ENCODE measurements at places on chromosomes 13 and 19. TPM values are rescaled to one million over a fixed set of nuclear protein-coding genes. Genes with fewer than 3 reads are reported as not detected.

The UBE2L5 gene
- total RNA-seq = not detected

The VSTM1 gene
- not detected for total RNA-seq

The UNC13A gene
- 0.05 TPM for total RNA-seq

The CNFN gene
- total RNA-seq = 4.3 TPM

The LMTK3 gene
- total RNA-seq = 11.4 TPM

The SKA3 gene
- total RNA-seq = 22.6 TPM

The DGKH gene
- 22.3 TPM for total RNA-seq

The APOE gene
- total RNA-seq = 2.5 TPM

The LNX2 gene
- 19.7 TPM for total RNA-seq

The TMEM86B gene
- 10.6 TPM for total RNA-seq

The CLASRP gene
- 99.9 TPM for total RNA-seq

The POLR2I gene
- total RNA-seq = 423 TPM

The ZNF837 gene
- 8.3 TPM for total RNA-seq

The BRCA2 gene
- total RNA-seq = 13.6 TPM

The ZNF77 gene
- 1.7 TPM for total RNA-seq

The MATK gene
- not detected for total RNA-seq

The SLC10A2 gene
- not detected for total RNA-seq

The SIGLEC9 gene
- not detected for total RNA-seq

The LILRB5 gene
- 0.08 TPM for total RNA-seq

The SAFB2 gene
- 38.1 TPM for total RNA-seq

The CIC gene
- 42.1 TPM for total RNA-seq

The LHB gene
- total RNA-seq = not detected

The CFAP97D2 gene
- total RNA-seq = not detected

The SIGLEC11 gene
- total RNA-seq = not detected

The ADAT3 gene
- 3.2 TPM for total RNA-seq

The HIPK4 gene
- not detected for total RNA-seq

The LILRB2 gene
- total RNA-seq = not detected

The ZNF44 gene
- 0.94 TPM for total RNA-seq

The QPCTL gene
- 34.7 TPM for total RNA-seq

The GRIN3B gene
- total RNA-seq = not detected

The SPRED3 gene
- 0.13 TPM for total RNA-seq

The EVI5L gene
- 4.4 TPM for total RNA-seq

The CYP2F1 gene
- total RNA-seq = not detected

The FUT1 gene
- 6.3 TPM for total RNA-seq

The CGB5 gene
- total RNA-seq = not detected

The NFIX gene
- 32.3 TPM for total RNA-seq

The PALM gene
- 0.13 TPM for total RNA-seq

The C1QTNF9B gene
- not detected for total RNA-seq

The C19orf33 gene
- 1,318 TPM for total RNA-seq

The ISYNA1 gene
- 14.9 TPM for total RNA-seq

The ZNF723 gene
- total RNA-seq = not detected

The NLRP7 gene
- total RNA-seq = not detected

The SPIB gene
- total RNA-seq = not detected

The CYP2A7 gene
- total RNA-seq = not detected

The GPC6 gene
- total RNA-seq = not detected

The POU2F2 gene
- 0.44 TPM for total RNA-seq

The FLT1 gene
- not detected for total RNA-seq

The ZNF571 gene
- total RNA-seq = 0.10 TPM

The ZNF112 gene
- total RNA-seq = 0.61 TPM

All from HT-29 (cell line).